ENCODE measurements at places on chromosomes 4 and X.

- DNase-seq = no peak
Observed at GRCh38 chr4:24659241-24659961, 75.0 kb upstream of the DHX15 start.

DNA sequence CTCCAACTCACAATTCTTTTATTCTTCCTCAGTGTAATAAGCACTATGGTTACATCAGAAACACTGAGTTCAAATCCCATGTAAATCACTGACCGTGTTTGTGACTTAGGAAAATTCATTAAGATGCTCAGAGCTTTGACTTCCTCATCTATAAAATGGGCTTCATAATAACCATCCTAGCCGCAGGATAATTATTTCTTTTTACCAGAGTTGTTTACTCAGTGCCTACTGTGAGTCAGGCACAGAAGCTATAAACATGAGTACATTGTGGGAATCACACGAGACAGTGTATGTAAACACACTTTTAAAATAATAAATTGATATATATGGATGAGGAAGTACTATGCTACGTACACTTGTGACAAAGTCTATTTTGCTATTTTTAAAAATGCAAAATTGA lies 296.3 kb upstream of the TENM3 start:
- DNase-seq = no peak

- no peak for DNase-seq
Observed at GRCh38 chr4:149202117-149202516, 613.5 kb downstream of the IQCM start.

DNA sequence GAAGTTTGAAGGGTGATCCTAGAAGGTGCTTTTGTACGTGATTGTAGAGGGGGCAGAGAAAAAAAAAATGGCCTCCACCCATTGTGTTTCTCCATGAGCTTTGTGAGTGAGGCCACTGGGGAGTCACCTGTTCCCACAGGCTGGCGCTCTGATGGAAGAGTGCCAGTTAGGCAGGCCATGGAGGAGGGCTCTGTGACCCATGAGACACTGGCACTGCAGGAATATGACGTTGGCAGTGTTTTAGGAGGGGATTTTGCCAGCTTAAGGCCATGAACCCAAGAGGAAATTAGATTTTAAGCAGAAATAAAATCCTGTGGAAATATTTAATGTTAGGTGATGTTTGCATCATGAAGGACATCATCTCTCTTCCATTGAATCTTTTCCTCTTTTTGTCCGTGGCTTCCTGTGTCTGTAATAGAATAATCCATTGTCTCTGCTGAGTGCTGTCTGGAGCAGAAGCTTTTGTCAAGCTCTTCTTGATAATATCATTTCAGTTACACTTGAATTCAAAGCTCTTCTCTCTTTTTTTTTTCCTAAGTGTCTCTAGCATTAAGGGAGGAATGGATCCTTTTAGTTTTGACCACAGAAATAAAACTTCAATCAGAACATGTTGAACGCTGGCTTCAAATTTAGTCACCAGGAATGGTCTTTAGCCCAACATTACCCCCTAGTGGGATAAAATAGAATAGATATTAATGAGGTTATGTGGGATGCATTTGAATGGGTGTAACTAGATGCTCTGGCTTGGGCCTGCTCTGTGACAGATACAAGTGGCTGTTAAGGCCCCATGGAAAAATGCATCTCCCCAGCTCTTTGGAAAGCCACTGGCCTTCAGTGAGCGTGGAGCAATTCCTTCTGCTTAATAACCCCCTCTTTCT lies 41.0 kb upstream of the UCP1 start:
- DNase-seq = peak; percentile 5

DNA sequence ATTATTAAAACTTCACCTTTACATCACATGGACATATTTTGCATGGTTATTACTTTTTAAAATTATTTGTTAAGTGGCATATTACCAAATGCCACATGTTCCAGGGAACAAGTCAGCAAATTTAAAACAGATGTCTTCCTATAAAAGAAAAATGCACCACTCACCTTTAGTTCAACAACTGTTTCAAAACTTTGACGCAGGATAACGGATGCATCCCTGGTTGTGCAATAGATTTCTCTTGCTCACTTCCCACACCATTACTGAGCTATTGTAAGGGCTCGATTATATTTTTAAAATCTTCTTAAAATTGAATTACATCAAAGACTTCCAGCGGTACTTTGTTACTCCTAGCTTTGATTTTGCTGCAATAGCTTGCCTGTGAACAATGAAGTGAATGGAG lies 93.0 kb upstream of the ARHGAP24 start:
- no peak for DNase-seq

DNA sequence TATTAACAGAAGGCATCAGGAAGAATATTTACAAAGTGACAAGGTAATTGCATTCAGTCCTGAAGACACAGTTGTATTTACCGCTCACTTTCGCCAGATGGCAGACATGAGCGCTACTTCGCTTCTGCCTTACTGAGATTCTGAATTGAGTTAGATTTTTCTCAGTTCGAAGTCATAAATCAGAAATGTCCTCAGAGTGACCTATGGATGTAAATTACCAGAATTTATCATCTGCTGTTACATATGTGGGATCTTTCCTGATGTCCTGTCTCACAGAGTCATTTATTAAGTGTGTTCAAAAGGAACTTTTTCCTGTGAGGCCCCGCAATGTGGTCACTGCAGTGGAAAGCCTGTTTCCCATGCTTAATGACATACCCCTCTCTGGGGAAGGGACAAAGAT lies 97.3 kb upstream of the DCLK2 start:
- no peak for DNase-seq

- no peak for DNase-seq
Observed at GRCh38 chrX:46819136-46819535, 17.7 kb upstream of the RP2 start.

Data from NCI-H1048 (cell line).